Activated CD4-positive, alpha-beta T cell treated with anti-CD3 and anti-CD28 coated beads, Interleukin-2, amount 50 U/mL, for 1 hour (primary cell): ENCODE measurements at places on chromosomes 13 and 19.

DNA sequence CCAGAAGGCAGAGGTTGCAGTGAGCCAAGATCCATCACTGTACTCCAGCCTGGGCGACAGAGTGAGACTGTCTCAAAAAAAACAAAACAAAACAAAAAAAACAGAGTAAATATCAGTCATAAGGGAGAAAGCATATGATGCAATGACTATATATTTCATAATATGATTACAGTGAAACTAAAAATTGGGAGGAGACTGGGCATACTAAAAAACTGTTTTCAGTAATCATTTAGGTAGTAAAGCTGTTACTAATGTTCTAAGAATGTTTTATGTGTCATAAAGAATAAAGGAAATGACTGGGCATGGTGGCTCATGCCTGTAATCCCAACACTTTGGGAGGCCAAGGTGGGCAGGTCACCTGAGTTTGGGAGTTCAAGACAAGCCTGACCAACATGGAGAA, 15.9 kb downstream of the ZNF573 start:
- no peak for DNase-seq

DNA sequence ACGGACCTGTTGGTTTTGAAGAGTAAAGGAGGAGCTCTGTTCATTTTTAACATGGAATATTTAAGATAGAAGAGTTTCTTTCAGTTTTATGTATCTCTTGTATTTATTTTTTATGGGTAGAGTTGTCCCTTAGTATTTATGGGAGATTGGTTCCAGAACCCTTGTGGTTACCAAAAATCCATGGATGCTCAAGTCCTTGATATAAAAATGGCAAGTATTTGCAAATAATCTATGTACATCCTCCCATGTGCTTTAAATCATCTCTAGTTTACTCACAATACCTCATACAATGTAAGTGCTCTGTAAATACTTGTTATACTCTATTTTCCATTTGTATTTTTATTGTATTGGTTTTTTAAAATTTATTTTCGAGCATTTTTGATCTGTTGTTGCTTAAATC, 63.1 kb downstream of the TM9SF2 start:
- no peak for DNase-seq

DNA sequence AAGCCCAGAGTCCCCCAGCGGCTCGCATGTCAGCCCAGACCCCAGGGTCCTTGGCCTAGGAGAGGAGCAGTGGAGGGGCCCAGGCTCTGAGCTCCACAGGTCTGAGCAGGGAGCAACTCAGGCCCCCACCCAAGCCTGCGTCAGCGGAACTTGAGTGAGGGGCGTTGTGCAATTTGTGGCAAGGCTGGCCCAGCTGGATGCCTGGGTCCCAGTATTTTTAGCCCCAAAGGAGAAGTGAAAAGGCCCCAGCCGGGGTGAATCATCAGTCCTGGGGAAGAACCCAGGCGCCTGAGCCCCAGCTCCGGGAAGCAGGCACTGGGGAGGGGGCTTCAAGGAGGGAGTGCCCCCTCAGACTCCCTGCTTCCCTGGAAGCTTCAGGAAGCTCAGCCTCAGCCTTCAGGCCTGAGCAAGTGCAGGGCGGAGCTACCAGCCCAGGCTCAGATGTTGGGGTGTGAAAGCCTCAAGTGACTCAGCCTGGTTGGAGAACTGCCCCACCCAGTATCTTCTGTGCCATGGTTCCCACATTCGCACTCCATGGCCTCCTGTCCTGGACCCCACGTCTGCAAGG, 7.2 kb downstream of the MED29 start:
- peak; percentile 51 for DNase-seq

DNA sequence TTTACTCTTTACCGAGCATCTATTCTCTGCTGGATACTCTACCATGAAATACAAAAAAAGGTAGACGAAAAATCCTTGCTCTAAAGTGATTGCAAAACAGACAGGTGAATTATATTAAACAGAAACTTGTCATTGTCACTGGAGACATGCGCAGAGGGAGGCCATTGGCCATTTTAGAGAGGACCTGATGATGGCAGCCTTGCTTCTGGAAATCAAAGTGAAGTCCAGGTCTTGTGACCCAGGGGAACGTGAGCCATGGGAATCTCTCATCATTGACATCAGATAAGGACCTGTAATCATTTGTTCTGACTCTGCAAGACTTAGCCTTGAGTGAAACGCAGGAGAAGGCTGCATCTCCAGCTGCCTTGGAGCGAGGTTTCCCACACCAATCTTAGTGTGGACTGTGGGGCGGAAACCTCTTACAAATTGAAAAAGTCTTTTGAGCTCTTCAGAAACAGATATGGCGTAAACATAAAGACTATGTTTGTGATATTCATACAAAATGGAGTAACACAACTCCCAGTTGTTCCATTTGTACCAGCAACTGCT, 16.8 kb upstream of the SLC46A3 start:
- DNase-seq: no peak

DNA sequence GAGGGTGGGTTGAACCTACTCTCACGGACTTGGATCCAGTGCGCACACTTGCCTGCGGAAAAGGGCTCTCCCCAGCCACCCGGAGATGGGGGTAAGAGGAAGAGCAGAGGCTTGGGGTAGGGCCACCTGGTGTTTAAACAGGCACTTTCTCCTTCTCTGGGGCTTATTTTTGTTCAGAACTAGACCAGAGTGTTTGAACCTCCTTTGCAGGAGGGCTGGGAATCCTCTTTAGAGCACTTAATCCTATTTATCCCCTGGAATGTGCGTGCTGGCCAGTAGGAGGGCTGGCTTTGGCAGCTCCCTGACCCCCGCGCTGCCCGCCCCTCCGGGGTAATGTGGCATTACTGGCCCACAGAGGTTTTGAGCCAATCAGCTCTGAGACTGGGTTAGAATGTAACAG, 2.0 kb downstream of the RGS9BP start:
- DNase-seq: no peak

- DNase-seq: no peak
Observed at GRCh38 chr13:34469196-34469986, 472.7 kb upstream of the NBEA start.

GRCh38 chr13:23845105-23845725, 44.0 kb downstream of the MIPEP start:
- DNase-seq: no peak

GRCh38 chr19:31586282-31586681, 237.0 kb upstream of the TSHZ3 start:
- no peak for DNase-seq

- DNase-seq: no peak
Observed at GRCh38 chr19:17671906-17672305, 16.2 kb downstream of the UNC13A start.

GRCh38 chr13:37492741-37493514, 105.6 kb downstream of the POSTN start:
- DNase-seq: no peak

GRCh38 chr13:41463838-41464602, 6.7 kb downstream of the RGCC start:
- peak; percentile 58 for DNase-seq

- DNase-seq: no peak
Observed at GRCh38 chr13:28001837-28002473, 13.5 kb upstream of the URAD start.

- DNase-seq: no peak
Observed at GRCh38 chr19:17803264-17803896, 8.4 kb downstream of the B3GNT3 start.

- no peak for DNase-seq
Observed at GRCh38 chr13:104616990-104617389, 1550.8 kb upstream of the SLC10A2 start.

DNA sequence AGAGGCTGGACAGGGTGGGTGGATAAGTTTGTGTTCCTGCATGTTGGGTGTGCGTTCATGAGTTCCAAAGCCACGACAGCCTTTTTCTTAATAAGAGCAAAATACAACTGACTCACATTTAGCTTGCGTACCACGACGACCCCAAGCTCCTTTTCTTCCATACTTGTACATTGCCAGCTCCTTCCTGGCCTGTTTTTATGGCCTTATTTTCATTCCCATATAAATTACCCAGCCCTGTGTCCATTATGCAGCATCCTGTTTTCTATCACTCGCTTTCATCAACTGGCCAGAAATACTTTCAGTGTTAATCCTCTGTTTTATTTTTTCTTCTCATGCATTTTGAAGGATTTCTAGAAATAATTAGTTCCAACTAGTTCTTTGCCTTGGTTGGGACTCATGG, 499.1 kb downstream of the FOXO1 start:
- DNase-seq: no peak

- DNase-seq: no peak
Observed at GRCh38 chr19:37778613-37779126, 716 bp downstream of the ZNF573 start.

DNA sequence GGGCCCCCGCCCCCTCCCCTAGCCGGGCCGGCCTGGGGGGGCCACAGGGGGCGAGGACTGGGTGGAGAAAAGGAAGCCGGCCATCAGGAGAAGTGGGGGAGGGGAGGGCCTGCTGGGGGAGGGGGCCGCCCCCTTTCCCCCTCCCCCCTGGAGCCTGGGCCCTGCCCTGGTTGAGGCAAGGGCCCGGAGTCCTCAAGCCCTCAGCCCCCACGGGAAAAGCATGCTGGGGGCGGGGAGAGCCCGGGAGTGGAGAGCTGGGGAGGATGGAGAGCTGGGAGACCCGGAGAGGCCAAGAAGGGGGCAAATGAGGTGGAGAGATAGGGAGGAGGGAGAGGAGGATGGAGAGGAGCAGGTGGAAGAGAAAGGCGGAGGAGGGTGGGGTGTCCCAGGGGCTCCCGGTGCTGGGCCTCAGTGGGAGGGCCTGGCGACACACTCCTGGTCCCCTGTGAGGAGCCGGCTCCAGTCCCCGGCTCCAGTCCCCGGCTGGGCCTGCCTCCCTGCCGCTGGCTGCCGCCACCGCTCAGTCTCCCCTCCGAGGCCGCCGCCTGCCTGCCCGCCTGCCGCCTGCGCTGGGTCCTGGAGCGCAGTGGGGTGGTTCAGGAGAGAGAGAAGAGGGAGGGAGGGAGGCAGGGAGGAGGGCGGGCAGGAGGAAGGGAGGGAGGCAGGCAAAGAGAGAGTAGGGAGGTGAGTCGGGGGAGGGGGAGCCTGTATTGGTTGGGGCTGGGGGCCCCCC, at the start of gene GRIK5:
Gene GRIK5 (minus strand): TSS at position 588 of the 733 bp plus-strand sequence. CDS start 4,436 bp downstream, outside the sequence.
- DNase-seq: no peak

- no peak for DNase-seq
Observed at GRCh38 chr19:5990289-5990797, 12.4 kb upstream of the RANBP3 start.

DNA sequence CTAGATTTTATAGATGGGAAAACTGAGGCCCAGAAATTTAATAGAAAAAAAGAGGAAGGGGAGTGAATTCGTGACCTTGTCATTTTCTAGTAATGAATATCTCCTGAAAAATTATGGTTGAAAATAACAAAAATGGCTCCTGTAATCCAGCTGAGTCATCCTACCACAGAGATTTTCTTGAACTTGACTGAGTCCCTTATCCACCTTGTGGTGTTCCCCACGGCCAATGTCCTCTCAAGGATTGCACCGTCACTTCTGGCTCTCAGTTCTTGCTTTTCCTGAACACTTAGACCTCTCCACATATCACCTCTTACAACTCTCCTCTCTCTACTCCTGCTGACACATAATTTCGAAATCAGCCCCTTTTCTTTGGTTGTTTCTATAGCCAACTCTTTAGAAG, 1.2 kb upstream of the KATNAL1 start:
- DNase-seq: no peak

- no peak for DNase-seq
Observed at GRCh38 chr13:52696566-52696965, 43.1 kb downstream of the CNMD start.

GRCh38 chr19:18320865-18321733, 1.8 kb downstream of the LSM4 start:
- DNase-seq: no peak

- DNase-seq: no peak
Observed at GRCh38 chr13:72151241-72151640, 284.2 kb upstream of the DACH1 start.

DNA sequence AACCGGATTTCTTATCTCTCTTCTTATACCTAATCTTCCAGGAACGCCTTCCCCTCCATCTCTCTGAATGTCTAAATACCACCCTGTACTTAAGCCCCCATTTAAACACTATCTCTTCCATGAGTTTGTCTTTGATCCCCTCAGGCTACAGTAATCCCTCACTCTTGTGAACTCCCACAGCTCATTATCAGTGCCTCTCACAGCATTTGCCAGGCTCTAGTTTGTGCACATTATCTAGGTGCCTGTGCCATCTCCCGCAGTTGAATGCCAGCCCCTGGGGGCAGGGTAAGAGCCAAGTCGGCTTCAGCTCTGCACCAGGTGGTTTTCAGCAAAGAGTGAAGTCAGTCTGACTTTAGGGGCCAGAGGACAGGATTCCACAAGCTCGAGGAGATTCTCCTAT, 71.4 kb downstream of the FREM2 start:
- no peak for DNase-seq

DNA sequence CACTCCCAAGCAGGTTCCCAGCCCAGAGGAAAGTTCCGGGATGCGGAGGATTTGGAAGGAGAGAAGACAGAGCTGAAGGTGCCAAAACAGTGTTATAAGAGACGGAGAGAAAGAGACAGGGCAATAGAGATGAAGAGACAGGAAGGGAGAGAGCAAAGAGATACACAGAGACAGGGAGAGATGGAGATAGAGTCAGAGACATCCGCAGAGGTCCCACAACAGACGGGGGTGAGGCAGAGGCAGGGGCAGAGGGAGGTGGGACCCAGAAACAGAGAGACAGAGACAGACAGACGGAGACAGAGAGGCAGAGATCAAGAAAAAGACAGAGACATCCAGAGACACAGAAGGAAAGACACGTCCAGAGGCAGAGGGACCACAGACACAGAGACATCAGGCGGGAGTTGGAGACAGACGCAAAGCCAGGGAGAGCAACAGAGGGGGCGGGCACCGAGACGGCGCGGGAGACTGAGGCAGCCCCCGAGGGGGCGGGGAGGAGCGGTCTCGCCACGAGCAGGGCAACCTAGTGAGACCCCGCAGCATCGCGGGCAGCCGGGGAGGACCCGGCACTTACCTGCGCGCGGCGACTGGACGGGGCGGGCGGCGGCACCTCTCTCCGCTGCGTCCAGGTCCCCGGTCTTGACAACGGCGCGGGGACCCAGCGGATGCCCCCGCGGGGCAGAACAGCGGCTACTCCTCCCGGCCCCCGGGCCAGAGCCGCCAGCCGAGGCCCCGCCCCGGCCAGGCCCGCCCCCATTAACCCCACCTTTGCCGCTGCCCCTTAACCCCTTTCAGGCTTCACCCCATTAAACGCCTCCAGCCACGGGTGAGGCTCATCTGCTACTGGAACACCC, at the start of gene GPR4:
Gene GPR4 (minus strand): TSS at position 689 of the 851 bp plus-strand sequence. CDS start 10,346 bp downstream, outside the sequence.
- DNase-seq: no peak

- no peak for DNase-seq
Observed at GRCh38 chr19:11861301-11861700, 12.8 kb downstream of the ZNF439 start.

GRCh38 chr19:55265723-55266386, 7.0 kb upstream of the PPP6R1 start:
- no peak for DNase-seq

DNA sequence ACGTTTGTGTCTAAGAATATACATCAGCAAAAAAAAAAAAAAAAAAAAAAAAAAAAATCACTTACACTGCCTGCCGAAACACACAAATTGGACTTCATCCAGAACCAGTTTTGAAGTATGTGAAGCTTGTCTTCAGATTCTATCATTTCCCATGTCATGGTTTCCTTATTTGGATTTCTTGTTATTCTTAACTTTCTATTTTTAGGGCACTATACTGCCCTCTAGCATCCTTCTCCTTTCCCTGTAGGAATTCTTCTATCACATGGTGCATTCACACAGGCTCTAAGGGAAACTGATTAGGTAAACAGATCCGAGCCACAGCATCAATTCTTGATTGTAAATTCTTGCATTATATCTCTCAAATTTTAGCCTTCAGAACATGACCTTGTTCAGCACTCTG, 1507.5 kb downstream of the OLFM4 start:
- no peak for DNase-seq

GRCh38 chr13:41356786-41357185, 45.7 kb downstream of the NAA16 start:
- peak; percentile 44 for DNase-seq

GRCh38 chr19:43597876-43598275, 1.5 kb downstream of the ZNF576 start:
- no peak for DNase-seq
